ENCODE measurements at places on chromosomes 3 and 15.

GRCh38 chr3:123380261-123380660 is 68.6 kb downstream of the ADCY5 start:
- no peak for DNase-seq

- no peak for DNase-seq
Measured at GRCh38 chr3:32359766-32360492, 31.7 kb upstream of the CMTM7 start.

GRCh38 chr3:194521510-194522260 is 34.9 kb upstream of the ATP13A3 start:
- DNase-seq, result no peak

DNA sequence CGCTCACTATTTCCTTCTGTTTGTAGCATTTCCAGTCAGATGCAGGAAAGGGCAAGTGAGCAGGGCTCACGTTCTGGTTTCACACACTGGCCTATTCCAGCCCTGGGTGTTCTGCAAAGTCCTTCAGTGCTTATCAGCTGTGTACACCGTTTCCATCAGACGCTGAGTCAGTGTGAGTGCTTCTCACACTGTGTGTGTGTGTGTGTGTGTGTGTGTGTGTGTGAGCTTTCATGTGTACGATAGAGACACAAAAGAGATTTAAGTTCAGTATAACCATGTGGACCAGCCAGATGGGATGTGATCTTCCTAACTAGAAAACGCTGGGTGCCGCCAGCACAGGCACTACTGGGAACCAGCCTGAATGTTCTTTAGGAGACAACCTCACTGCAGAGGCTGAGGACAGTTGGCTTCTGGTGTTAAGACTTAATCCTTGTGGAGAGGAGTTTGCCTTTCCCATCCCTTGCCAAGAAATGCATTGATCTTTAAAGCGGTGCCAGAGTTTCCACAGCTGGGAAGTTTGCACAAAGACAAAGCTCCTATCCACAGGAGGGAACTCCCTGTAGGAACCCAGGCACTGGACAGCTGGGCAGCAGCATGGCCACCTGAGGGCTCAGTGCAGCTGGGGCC is 3.9 kb upstream of the CHSY1 start:
- no peak for DNase-seq

DNA sequence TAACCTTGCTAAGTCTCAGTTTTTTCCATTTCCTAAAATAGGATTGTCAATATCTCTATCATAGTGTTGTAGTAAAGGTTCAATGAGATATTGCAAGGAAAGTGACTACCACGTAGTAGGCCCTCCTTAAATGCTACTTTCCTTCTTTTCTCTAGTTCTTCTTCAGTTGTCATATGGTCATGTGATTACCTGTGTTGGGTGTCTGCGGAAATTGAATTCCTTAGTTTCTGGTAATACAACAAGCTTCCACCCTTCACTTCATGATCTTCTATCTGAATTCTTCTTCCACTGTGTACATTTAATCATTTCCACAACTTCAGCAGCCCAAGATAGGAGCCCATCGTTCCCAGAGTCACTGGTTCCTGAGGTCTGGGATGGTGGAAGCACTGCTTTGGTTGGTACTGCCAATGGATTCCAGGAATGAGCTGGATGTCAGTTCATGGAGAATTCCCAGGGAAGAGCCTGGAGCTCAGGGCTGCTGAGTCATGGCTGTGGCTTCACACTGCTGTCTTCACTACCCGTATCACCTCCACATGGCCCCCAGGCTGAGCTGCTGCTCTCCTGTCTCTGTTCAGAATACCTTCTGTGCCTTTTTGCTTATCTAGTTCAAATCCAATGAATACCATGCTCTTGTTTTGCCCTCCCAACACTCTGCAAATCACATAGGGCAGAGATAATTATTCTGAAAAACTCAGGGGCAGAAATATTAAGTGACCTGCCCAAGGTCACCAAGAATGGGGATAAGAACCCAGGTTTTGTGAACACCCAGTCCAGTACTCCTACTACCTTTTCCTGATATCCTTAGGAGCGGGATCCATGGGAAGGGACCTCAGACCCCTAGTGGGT is 98.6 kb downstream of the RPL39L start:
- no peak for DNase-seq

- DNase-seq, result no peak
Measured at GRCh38 chr3:33644582-33644981, 73.5 kb downstream of the CLASP2 start.

DNA sequence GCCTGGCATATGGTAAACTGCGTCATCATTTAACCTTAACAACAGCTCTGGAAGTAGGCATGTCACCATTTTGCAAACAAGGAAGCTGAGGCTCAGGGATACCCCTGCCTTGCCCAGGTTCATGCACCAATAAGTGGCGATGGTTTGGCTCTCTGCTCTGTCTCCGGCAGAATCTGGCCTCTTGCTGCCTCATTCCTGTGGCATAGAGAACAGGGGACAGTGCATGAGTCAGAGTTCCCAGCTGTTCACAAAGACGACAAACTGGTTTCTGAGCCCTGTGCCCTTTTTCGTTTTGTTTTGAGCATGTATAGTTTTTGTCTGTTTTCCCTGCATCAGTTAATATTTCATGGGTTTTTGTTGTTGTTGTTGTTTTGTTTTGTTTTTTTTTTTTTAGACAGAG is 236.8 kb downstream of the OPA1 start:
- DNase-seq, result no peak

GRCh38 chr15:58227706-58228543 is 89.7 kb downstream of the AQP9 start:
- DNase-seq, result peak; percentile 55

DNA sequence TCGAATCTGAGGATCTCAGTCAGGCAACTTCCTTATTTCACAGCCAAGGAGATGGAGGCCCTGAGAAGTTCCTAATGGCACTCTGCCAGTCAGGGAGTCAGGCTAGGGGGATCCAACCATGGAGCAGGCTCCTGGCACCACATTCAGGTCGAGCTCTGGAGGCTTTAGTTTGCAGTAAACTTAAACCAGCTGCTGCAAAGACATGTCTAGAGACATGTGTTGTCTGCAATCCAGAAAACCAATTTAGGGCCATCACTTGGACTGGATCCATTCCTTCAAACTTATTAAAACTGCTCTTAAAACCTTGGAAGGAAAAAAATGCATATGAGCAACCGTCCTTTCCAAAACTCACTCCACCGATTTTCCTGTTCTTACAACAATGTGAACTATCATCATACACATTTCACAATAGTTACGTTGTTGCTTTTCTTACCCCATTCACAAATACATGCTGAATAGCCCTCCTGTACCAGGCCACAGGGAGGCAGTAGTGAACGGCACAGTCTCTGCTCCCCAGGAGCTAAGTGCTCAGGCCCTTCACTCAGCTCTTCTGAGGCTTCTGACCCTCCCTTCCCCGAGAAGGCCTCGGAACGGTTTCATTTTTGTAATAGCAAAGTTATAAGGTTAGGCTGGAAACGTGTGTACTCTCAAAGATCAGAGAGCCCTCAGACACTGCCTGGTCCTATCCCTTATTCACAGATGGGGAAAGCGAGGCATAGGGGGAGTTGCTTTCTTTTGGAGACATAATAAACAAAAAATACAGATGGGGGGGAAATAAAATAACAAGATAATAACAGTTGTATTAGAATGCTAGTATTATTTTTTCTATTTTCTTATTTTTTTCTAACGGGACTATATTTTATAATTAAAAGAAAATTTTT is 20.1 kb downstream of the RFT1 start:
- no peak for DNase-seq

DNA sequence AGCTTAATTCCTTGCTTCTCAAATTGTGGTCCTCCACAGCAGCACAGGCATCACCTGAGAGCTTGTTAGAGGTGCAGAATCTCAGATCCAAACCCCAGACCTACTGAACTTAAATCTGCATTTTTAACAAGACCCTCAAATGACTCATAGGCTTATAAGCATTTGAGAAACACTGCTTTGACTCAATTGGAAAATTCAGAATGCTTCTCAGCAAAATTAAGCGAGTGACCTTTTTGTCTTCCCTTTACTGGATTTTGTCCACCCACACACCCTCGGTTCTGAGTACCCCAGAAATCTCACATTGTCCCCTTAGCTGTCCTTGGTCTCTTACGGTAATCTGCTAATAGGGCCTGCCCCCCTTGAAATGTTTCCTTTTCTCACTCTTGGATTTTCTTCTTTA is 17.9 kb downstream of the CD80 start:
- no peak for DNase-seq

DNA sequence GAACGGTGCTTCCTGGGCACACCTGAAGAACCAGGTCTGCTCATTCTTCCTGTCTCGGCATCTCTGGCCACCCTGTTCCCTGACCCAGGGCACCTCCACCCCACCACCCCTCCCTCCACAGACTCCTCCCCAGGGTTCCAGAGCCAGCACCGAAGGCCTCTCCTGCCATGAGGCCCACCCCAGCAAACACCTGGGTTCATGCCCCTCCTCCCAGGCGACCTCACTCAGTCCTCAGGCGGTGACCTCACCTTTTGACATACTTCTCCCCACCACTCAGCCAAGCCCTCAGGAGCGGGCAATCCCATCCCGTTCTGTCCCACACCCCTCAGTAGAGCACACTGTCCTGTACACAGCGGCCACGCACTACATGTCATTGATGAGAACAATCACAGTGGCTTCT is 72.3 kb downstream of the RPN1 start:
- DNase-seq, result no peak

- DNase-seq, result no peak
Measured at GRCh38 chr3:62882676-62883200, 7.5 kb upstream of the CADPS start.

DNA sequence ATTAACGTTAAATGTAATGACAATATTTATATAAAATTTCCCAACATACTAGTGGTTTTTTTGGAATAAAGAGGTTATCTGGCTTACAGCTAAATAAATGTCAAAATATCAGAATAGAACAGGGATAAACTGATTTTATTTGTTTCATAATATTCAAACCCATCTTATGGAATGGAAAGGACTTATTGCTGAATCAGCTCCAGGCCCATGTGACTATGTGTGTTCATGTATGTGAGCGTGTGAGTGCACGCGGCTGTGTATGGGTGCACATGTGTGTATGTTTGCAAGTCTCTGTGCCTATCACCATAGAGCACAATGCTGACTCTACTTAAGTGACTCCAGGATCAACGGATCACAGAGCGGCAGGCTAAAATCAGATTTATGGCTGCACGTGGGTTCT is 392.3 kb upstream of the GRM7 start:
- no peak for DNase-seq

- DNase-seq, result no peak
Measured at GRCh38 chr15:82538961-82539690, 1.1 kb downstream of the RPS17 start.

DNA sequence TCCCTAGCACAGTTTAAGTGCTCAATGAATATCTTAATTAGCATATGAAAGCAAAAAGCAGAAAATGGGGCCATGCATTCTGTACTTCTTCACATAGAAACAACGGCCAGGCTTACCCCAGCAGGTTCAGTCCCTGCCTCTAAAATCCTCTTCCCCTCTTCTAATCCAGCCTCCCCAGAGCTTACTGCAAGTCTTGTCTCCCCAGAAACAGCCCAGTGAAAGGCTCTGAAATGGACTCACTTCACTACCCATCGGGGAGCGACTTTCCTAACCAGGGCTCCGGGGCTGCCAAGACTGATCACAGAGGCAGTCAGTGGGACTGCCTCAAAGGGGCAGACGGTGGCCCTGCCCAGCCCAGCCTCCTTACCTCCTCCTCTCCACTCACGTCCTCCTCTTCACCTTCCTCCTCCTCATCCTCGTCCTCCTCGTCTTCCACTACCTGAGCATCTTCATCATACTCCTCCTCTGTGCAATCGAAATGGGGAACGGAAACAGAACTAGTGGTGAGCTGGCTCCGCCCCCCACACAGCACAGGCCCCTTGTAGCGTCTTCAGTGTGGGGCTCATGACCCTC is 38.0 kb downstream of the ANP32A start:
- DNase-seq, result no peak

DNA sequence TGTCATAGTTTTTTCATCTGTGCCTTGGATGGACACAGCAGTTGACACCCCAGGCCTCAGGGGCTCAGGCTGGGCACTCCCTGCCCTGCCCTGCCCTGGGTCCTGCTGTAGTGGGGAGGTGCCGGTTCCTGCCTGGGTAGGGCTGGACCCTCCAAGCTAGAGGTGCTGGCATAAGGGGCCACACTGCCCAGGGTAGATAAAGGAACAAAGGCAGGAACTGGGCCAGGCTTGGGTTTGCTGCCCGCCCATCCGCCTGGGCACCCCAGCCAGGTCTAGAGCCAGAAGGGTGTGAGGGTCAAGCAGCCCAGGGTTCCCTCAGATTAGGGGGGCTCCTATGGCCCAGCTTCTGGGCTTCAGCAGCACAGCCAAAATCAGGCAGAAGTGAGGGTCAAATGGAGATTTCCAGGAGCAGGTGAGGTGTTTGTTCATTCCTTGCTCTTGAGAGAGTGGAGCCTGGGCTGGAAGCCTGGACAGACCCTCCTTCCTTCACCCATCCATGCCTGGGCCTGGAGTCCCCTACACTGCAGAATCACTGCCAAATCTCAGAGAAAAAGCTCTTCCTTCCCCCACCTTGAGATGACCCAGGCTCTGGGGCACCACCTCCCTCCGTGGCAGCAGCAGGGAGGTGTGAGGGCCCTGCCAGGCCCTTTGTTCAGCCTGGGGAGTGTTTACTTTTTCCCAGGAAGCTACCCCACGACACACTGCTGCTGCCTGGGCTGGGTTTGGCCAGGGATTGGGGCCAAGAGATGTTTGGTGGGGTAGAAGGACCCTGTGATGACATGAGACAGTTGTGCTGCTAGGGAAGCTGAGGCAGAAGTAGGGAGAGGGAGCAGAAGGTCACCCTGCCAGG is 7.1 kb downstream of the SEMA3F start:
- DNase-seq, result no peak

DNA sequence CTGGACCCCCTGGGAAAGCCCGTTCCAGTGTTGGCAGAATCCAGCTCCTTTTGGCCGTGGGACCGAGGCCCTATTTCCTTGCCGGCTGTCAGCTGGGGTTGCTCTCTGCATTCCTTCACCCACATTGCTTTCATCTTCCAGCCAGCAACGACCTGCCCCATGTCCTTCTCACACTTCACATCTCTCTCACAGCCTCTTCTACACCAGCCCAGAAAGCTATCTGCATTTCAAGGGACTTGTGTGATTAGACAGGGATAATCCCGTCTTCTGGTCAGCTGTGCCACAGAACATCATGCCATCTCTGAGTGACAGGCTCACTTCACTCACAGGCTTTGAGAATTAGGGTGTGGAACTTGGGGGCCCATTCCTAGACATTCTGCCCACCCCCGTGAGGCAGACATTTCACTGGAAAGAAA is 16.4 kb downstream of the EFCC1 start:
- no peak for DNase-seq

DNA sequence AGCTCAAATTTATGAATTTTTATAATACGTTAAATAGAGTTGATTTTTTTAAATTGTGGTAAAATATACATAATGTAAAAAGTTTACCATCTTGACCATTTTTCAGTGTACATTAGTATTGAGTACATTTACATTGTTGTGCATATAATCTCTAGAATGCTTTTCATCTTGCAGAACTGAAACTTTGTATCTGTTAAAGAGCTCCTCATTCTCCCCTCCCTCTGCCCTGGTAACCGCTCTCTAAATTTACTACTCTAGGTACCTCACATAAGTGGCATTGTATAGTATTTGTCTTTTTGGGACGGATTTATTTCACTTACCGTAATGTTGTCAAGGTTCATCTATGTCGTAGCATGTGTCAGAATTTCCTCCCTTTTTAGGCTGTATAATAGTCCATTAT is 13.6 kb downstream of the TBC1D23 start:
- DNase-seq, result no peak

- DNase-seq, result peak; percentile 76
Measured at GRCh38 chr3:74537164-74537563, 77.3 kb downstream of the CNTN3 start.

All from tibial nerve (tissue), 4 donors.